ENCODE measurements at places on chromosomes 5 and 9.

DNA sequence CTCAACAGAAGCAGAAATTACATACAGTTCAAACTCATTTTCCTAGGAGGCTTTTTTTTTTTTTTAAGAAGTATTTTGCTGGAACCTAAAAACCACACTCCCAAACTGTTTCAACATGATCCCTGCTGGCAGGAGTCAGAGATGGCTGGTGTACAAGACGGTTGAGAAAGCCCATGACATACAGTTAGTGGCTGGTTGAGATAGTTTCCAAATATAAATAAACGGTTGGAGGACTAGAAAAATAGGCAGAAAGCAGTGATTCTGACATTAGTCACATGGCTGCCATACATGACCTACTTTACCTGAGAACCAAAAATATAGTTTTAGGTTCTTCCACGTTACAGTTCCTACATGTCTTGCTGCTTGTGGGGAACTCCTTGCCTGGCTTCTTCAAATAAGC is 31.7 kb upstream of the BASP1 start:
- no peak for DNase-seq

- DNase-seq = no peak
Measured at GRCh38 chr5:56638768-56639238, 176.5 kb upstream of the MAP3K1 start.

DNA sequence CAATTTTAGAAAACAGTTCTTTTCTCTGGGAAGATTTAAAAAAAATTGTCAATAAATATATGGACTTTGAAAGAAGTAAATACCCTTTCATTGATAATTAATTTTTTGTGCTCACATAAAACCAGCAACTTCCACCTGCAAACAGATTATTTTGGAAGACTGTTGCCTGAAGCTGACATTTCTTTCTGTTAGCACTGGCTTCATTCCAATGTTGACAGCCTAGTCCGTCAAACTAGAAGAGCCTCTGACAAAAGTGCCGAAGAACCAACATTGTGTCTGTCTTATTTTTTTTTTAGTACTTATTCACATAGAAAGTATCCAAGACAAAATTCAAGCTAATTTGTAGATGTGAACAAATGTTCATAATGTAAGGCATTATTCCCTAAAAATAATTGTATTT is 108.6 kb upstream of the TMEM161B start:
- no peak for DNase-seq

- DNase-seq = no peak
Measured at GRCh38 chr9:113790093-113790492, 86.0 kb upstream of the ZNF618 start.

DNA sequence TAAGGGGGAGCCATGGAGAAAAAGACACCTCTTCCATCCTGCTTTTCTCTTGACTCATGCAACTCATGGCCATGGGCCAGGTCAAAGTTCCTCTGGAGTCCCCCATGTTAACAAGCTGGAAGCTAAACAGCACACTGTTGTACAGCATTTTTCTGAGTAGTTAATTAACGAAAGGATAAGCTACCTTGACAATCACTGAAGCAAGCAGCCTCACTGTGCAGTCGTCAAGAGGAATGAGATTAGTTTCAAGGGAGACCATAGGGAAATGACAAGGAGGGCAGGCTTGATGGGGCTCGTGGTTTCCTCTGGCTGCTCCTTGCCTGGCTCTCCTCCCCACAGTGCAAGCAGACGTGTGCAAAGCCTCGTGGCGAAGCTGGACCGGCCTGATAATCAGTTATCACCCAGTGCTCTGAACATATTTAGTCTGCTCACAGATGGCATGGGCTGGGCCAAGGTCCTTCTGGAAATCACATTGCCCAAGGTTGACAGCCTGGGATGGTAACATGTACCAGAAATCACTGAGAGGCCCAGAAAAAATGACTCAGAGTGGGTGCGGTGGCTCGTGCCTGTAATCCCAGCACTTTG is 209.5 kb downstream of the SLIT3 start:
- no peak for DNase-seq

Data from GF-D8 (cell line).